ENCODE measurements at places on chromosomes 4 and X.

GRCh38 chrX:112714357-112714918 lies 34.7 kb upstream of the LHFPL1 start:
- DNase-seq, result no peak

GRCh38 chr4:119663160-119663788 lies 34.7 kb upstream of the PDE5A start:
- DNase-seq, result no peak

GRCh38 chrX:13868591-13868990 lies 51.7 kb upstream of the GPM6B start:
- peak; percentile 3 for DNase-seq

GRCh38 chrX:136094962-136095361 lies 52.4 kb upstream of the FHL1 start:
- no peak for DNase-seq

GRCh38 chrX:69024161-69024736 lies 141.0 kb downstream of the PJA1 start:
- DNase-seq, result no peak

Measured in GM04503 (cell line).